Mucosa of gallbladder (tissue), 1 donor: ENCODE measurements at places on chromosomes 5 and 9.

- no peak for DNase-seq
Measured at GRCh38 chr9:7799944-7800285, 337 bp upstream of the DMAC1 start.

- DNase-seq: no peak
Measured at GRCh38 chr9:3528451-3528850, 2.6 kb upstream of the RFX3 start.

GRCh38 chr5:76724871-76725270 is 8.9 kb downstream of the F2R start:
- DNase-seq: no peak

DNA sequence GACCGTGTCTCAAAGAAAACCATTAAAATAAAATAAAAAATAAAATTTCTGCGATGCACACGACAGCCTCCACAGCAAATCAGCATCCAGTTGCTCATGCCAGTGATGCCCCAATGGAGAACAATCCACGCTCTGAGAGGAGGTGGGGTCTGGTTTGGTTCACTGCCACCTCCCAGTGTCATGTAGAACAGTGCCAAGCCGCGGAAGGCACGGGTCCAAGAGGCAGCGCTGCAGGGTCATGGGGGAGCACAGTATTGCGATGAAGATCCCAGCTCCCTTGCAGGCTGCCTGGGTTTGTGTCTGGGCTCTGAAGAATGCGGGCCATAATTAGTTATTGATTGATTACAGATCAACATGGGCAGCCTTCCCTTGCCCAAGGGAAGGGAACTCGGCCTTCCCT is 6.1 kb upstream of the CACFD1 start:
- no peak for DNase-seq

- no peak for DNase-seq
Measured at GRCh38 chr5:127290946-127291693, 524 bp downstream of the MEGF10 start.

- no peak for DNase-seq
Measured at GRCh38 chr5:176792655-176793342, 17.6 kb upstream of the UNC5A start.

GRCh38 chr9:90842176-90842777 is 40.7 kb downstream of the SYK start:
- no peak for DNase-seq

- peak; percentile 41 for DNase-seq
Measured at GRCh38 chr9:134243778-134244467, 79.6 kb upstream of the RNU6ATAC start.

DNA sequence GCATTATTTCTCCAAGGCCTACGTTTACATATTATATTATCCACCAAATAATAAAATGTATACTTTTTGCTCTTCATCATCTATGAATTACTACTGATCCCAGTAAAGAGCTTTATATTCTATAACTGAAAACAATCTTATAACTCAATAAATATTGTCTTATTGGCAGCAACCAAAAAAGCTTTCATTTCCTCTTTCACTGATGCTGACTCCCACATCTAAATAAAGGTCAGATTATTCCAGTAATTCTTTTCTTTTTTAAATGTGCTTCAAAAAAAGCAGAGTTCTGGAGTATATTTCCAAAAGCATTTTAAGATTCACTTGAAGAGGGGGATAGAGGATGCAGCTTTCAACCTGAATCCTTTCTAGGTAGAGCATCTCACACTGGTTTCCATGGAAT is 75.3 kb upstream of the NR4A3 start:
- DNase-seq: no peak
